ENCODE measurements at places on chromosomes 5 and 9.

DNA sequence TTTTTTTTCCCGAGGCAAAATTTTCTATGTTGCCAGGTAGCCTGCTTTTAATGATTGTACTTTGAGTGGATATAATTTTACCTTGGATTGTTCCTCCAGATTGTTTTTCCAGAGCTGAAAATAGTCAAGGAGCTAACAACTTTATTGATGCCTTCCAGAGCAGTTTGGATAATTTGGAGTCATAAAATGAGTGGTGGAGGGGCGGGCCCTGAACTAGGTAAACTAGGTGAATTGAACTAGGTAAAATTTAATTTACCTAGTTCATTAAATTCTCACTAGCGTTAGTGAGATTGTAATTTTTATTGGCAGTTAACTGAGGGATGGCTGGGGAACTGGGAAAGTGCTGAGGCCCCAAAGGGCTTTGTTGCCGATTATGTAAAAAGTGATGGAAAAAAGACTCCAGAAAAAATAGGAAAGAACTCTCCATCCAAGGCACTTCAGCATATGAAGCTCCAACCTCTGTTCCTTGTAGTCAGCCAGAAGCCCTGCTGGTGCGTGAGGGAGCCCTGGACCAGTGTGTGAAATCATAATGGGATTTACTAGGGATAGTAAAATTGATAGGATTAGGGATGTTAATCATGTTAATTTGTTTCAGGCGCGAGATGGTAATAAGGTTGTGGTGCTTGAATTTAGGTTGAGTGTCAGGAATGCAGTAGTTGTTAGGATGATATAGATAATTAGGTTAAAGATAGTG, 1.7 kb downstream of the DNAJC25 start:
- peaks cover 13% of the 10 kb centered on the region for H3K36me3 ChIP-seq
- no peak for DNase-seq
- peak overlapping the region; percentile 95 for H3K4me3 ChIP-seq
- peaks cover 36% of the 10 kb centered on the region for H3K4me1 ChIP-seq

- H3K4me3 ChIP-seq: peak within 1 kb of the TSS; percentile 98
- H3K36me3 ChIP-seq: no peaks in the 10 kb centered on the region
- H3K4me1 ChIP-seq: peaks cover 8% of the 10 kb centered on the region
- peaks cover 45% of the 10 kb centered on the region for H3K27me3 ChIP-seq
Measured at GRCh38 chr5:134524826-134525682, at the start of gene JADE2. Gene JADE2 (plus strand): TSS chr5:134525670. CDS start chr5:134535858, 10,188 bp downstream.

DNA sequence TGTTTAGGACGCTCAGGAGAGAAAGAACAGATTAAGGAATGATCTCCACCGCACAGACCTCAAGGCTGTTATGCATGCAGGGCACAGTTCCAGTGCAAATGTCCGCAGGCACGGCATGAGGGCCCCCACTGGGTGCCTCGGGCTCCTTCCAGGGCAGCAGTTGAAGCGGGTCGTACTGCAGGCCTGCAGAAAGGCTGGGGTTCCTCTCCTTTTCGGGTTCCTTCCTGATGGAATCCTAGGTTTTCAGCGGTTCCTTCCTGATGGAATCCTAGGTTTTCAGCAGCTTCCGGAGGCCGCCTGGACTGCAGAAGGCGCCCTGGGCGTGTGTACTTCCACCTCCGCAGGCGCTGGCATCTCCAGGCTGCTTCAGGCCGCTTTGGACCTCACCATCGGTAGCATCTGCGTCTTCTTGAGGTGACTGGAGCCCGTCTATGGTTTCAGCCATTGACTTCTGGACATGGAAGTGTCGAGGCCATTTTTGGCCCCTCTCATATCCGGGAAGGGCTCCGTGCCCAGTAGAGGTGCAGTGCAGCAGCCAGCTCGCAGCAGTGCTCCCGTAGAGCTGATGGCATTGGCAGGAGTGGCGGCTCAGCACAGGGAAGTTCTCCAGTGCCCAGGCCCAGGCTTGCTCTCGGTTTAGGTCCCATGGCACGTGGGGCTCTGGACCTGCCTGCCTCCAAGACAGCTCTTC, 5.6 kb upstream of the MGAT4B start:
- H3K4me1 ChIP-seq: peaks cover 3% of the 10 kb centered on the region
- no peak for DNase-seq
- no peaks in the 10 kb centered on the region for H3K27me3 ChIP-seq
- H3K4me3 ChIP-seq: no peak overlapping the region

DNA sequence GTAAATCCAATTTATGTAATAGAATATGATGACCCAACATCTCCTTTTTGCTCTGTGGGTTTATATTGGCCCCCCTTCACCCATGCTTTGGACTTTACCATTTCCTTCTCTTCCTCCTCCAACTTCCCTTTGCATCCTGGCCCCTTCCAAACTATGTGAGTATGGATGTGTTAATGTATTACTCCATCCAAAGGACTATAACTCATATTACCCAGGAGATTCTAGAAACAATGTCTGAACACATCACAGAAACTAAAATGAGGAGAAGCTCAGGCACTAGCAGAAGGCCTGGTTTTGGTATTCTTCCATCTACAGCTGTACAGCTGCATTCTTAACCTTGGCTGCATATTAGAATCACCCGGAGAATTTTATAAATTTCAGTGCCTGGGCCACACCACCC, 110.7 kb downstream of the PDE4D start:
- no peak overlapping the region for H3K4me3 ChIP-seq
- DNase-seq: no peak
- H3K27me3 ChIP-seq: peaks cover 5% of the 10 kb centered on the region

DNA sequence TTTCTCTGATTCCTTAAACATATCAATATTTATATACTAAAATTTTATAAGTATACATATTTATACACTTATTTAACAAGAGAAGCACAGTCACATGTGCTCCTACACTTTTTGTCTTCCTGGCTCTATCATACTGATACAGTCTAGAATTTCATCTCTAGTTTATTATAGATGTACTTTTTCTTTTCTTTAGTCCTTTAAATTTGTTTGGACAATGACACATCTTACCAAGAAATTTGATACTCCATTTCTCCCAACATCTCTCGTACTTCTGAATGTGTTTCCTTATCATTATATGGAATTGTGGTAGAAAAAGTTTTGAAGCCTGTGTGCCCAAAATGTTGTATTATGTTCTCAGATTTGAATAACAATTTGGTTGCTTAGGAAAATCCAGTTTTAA, 104.6 kb downstream of the DMRT2 start:
- no peak overlapping the region for H3K27ac ChIP-seq
- H3K36me3 ChIP-seq: no peaks in the 10 kb centered on the region
- H3K4me1 ChIP-seq: no peaks in the 10 kb centered on the region
- H3K4me3 ChIP-seq: no peak overlapping the region
- DNase-seq: no peak
- no peaks in the 10 kb centered on the region for H3K27me3 ChIP-seq

- peaks cover 84% of the 10 kb centered on the region for H3K27me3 ChIP-seq
- H3K36me3 ChIP-seq: no peaks in the 10 kb centered on the region
- DNase-seq: no peak
- no peak overlapping the region for H3K27ac ChIP-seq
- H3K4me3 ChIP-seq: no peak overlapping the region
- H3K4me1 ChIP-seq: peaks cover 7% of the 10 kb centered on the region
Measured at GRCh38 chr9:135081731-135082130, 5.7 kb upstream of the OLFM1 start.

DNA sequence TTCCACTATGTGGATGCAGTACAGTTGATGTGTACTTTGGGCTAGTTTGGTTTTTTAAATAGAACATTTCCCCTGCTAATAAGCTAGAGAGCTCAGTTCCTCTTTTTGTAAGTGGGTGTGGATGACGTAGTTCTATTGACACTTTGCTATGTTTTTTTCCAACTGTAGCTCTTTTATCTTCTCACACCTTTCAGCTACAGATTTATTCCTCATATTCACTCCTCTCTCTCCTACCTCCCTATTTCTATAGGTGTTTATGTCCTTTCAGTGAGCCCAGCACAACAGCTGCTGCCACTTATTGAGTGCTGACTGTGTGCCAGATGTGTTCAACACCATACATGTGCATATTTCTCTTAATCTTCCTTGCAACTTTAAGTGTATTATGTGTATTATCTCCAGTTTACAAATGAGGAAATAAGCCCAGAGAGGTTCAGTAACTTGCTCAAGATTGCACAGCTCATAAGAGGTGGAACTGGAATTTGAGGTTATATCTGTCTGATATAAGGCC, 215.7 kb downstream of the SEMA6A start:
- no peak overlapping the region for H3K4me3 ChIP-seq
- H3K4me1 ChIP-seq: peaks cover 10% of the 10 kb centered on the region
- DNase-seq: no peak

GRCh38 chr5:107513337-107514085, 157.2 kb downstream of the EFNA5 start:
- peak overlapping the region; percentile 46 for H3K27ac ChIP-seq
- peak overlapping the region; percentile 7 for H3K4me3 ChIP-seq
- DNase-seq: no peak

DNA sequence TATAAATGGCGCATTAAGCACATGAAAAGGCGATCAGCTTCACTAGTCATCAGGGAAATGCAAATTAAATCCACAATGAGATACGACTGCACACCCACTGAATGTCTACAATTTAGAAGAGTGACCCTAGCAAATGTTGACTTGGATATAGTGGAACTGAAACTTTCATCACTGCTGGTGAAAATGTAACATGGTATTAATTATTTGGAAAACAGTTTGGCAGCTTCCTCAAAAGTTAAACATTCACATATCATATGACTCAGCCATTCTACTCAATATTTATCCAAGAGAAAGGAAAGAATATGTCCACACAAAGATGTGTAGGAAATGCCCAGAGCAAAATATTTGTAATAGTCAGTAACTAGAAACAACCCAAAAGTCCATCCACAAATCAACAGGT, 146.5 kb downstream of the LPAR1 start:
- H3K4me3 ChIP-seq: no peak overlapping the region
- DNase-seq: no peak
- H3K27me3 ChIP-seq: no peaks in the 10 kb centered on the region
- no peak overlapping the region for H3K27ac ChIP-seq

- no peak for DNase-seq
- no peak overlapping the region for H3K27ac ChIP-seq
- no peak overlapping the region for H3K4me3 ChIP-seq
- no peaks in the 10 kb centered on the region for H3K4me1 ChIP-seq
Measured at GRCh38 chr5:95102080-95102479, 182.8 kb downstream of the MCTP1 start.

- no peak overlapping the region for H3K27ac ChIP-seq
- no peaks in the 10 kb centered on the region for H3K27me3 ChIP-seq
- peaks cover 43% of the 10 kb centered on the region for H3K36me3 ChIP-seq
- H3K4me3 ChIP-seq: no peak overlapping the region
Measured at GRCh38 chr5:132607095-132607494, 50.3 kb downstream of the RAD50 start.

- no peak for DNase-seq
- peak overlapping the region; percentile 67 for H3K4me3 ChIP-seq
- peaks cover 97% of the 10 kb centered on the region for H3K27me3 ChIP-seq
- H3K36me3 ChIP-seq: no peaks in the 10 kb centered on the region
- no peaks in the 10 kb centered on the region for H3K4me1 ChIP-seq
Measured at GRCh38 chr5:88666761-88667495, 216.1 kb downstream of the MEF2C start.

DNA sequence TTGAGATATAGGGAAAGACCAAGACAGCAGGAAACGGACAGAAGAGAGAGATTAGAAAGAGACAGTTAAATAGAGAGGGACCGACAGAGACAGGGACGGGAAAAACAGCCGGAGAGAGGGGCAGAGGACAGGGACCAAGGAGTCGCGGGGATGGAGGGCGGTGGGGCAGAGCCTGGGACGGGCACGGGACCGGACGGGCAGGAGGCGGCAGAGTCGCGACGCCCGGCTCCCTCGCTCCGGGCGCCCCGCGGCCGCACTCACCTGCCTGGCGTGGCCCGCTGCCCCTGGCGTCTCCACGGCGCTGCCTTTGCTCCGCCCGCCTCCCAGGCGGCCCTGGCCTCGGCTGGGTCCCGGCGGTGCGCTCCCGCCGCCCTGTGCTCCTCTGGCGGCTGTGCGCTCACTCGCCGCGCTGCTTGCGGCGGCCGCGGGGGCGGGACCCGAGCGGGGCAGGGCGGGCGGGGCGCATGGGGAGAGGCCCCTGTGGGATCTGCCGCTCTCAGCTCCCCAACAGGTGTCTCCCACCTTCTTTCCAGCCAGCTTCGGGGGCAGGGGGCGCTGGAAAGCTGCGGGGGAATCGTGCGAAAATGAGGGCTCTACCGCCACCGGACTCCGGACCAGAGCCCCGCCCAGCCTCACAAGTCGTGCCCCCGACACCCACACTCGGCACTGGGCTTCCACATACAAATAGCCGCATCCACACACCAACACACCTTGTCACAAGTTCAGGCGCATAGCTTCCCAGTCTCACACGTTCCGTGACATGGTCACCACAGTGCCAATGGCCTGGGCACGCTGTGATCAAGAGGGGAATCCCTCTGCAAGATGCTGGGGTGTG, at the start of gene ARID3C:
TSS of gene ARID3C (minus strand) at position 411 of the 835 bp plus-strand sequence. CDS start 1,052 bp downstream, outside the sequence.
- H3K4me3 ChIP-seq: peak within 1 kb of the TSS; percentile 84
- peaks cover 84% of the 10 kb centered on the region for H3K27me3 ChIP-seq
- peaks cover 4% of the 10 kb centered on the region for H3K36me3 ChIP-seq
- H3K27ac ChIP-seq: no peak within 1 kb of the TSS
- DNase-seq: no peak

GRCh38 chr9:14813336-14814248, 91.1 kb upstream of the CER1 start:
- H3K27me3 ChIP-seq: no peaks in the 10 kb centered on the region
- H3K4me3 ChIP-seq: no peak overlapping the region
- H3K36me3 ChIP-seq: peaks cover 19% of the 10 kb centered on the region
- no peak for DNase-seq

DNA sequence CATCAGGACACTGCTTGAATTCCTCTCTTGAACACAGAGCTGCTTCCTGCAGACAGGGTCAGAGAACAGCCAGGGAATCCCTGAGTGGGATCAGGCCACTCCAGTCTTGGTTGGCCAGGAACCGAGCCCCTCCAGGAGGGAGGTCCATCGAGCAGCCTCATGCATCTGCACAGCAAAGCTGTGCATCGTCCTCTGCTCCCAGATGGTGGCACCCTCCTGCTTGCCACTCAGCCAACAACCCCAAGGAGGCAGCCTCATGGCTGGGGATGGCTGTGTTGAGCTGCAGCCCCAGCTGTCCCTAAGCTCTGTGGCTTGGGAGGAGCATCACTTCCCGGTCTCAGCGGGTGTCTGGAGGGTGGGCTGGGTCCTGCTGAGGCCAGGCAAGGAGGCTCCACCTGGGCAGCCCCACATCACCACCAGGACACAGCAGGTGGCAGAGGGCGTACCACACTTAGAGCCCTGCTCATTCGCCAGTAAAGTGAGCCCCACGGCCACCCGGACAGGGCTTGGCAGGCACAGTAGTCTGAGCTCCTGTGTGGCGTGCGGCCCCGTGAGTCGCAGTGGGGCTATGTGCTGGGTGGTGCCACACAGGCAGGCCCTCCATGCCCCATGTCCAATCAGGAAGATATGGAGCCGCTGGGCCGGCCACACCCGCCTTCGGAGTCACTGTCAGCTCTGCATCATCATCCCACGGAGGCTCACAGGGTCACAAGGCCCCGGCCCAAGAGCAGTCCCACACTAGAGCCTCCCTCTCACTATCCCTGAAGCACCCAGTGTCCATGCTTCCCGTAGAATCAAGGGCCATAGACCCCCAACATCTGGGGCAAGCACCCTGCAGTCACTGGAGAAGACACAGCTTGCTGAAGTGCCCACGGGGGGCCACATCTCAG, 11.9 kb downstream of the LPCAT1 start:
- H3K27me3 ChIP-seq: no peaks in the 10 kb centered on the region
- no peak overlapping the region for H3K27ac ChIP-seq
- no peak overlapping the region for H3K4me3 ChIP-seq
- DNase-seq: peak; percentile 62

- no peak overlapping the region for H3K27ac ChIP-seq
- H3K4me3 ChIP-seq: no peak overlapping the region
- no peak for DNase-seq
- no peaks in the 10 kb centered on the region for H3K36me3 ChIP-seq
- peaks cover 11% of the 10 kb centered on the region for H3K4me1 ChIP-seq
- no peaks in the 10 kb centered on the region for H3K27me3 ChIP-seq
Measured at GRCh38 chr5:33184367-33184766, 256.4 kb upstream of the TARS1 start.
